ENCODE measurements at places on chromosomes 13 and 19.

- DNase-seq, result no peak
These were observed 278.8 kb downstream of the TSHZ3 start for GRCh38 chr19:31070146-31071065.

DNA sequence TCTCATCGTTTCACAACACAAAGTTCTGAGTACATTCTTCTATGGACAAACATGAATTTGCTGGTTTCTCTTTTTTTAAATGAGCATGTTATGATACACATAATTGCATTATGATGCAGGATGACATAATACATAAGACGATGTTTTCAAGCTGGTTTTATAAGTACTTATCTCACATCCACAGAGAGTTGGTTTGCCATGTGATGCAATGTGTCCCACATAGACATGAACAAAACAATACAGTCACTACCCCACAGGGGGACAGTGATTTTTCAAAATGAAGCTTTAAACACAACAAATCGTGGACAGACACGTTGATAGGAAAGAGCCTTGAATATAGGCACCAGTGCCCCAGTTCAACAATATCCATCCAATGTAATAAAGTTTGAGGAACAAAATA, 447.1 kb downstream of the KLF12 start:
- DNase-seq, result no peak

DNA sequence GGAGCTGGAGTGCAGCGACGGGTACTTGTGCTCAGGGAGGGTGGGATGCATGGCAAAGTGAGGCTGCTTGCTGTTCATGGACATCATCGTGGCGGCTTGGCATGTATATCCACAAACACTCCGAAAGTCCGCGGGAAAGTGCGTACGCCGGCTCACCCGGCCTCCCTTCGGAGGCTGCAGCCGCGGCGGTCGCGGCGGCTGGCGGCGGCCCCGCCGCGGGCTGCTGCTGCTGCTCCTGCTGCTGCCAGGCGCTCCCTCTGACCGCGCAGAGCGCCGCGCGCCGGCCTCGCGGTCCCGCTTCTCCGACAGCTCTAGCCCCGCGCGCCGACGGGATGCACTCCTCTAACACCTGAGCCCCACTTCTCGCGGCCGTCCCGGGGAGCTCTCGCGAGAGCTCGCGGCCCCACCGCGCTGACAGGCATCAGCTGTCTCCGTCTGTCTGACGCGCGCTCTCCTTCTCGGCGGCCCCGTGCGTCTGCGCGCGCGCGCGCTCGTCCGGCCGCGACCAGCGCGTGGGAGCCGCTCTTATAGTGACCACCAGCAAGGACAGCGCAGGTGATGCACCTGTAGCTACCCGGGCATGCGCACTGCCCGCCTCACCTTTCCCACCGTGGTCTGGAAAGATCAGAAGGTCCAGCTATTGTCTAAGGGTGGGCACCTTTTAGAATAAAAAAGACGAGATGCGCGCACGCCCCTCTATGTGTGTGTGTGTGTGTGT, at the start of gene POU4F1:
Gene POU4F1 (minus strand): TSS at position 313 of the 718 bp plus-strand sequence. CDS start 226 bp downstream, at position 87.
- DNase-seq, result no peak

DNA sequence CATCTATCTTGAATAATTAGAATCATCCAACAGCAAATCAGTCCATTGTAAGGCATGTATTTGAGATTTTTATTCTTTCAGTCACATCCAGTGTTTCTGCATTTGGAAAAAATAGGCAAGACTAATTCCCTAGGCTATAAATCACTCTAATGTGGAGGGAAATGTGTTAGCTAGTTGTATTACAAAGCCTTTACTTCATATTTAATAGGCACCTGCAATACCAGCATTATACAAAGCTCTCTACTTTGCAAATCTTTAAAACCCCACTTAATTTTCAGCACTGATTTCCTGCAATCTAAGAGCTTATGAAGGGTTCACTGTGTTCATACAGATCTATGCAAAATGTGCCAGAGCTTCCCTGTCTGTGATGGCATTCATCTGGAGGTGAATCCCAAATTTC, 12.3 kb downstream of the PCDH9 start:
- no peak for DNase-seq

DNA sequence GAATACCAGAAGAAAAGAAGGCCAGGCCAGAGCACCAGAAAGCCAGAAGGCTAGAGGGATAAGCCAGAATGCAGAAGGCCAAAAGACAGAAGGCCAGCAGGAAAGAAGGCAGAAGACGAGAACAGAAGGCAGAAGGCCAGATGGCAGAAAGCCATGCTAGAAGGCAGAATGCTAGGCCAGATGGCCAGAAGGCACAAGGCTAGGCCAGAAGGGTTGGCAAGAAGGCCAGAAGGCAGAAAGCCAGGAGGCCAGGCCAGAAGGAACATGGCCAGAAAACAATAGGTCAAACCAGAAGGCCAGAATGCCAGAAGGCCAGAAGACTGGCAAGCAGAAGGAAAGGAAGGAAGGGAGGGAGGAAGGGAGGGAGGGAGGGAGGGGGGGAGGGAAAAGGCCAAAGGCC, 188.8 kb downstream of the TUBA3C start:
- DNase-seq, result no peak

- no peak for DNase-seq
These were observed 43.3 kb upstream of the PEPD start for GRCh38 chr19:33564836-33565338.

- no peak for DNase-seq
These were observed 10.2 kb downstream of the DHRS12 start for GRCh38 chr13:51793570-51794271.

GRCh38 chr19:47124937-47125668, 5.5 kb upstream of the SAE1 start:
- DNase-seq, result no peak

Measured in activated CD4-positive, alpha-beta T cell treated with anti-CD3 and anti-CD28 coated beads for 1 hour (primary cell).